Activated naive CD8-positive, alpha-beta T cell treated with anti-CD3 and anti-CD28 coated beads, Interleukin-2, amount 50 U/mL, for 16 hours (primary cell): ENCODE measurements at places on chromosomes 7 and 10.

DNA sequence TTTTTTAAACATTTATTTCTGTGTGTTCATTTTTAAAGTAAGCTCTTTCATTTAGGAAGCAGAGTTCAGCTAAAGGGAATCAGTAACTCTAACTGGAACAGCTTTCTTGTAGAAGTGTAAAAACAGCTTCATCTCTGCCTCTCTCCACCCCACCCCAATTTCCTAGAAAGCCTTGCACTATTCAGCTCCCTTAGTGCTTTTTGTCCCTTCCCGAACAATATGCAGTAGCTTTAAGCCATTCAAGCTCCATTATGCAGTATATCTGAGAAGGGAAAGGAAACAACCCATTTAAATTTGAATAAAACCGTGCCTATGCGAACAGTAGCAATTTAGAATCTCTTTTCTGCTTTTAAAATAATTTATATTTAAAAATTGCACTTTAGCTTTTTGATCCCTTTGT lies 134.5 kb downstream of the TRIL start:
- DNase-seq: no peak

DNA sequence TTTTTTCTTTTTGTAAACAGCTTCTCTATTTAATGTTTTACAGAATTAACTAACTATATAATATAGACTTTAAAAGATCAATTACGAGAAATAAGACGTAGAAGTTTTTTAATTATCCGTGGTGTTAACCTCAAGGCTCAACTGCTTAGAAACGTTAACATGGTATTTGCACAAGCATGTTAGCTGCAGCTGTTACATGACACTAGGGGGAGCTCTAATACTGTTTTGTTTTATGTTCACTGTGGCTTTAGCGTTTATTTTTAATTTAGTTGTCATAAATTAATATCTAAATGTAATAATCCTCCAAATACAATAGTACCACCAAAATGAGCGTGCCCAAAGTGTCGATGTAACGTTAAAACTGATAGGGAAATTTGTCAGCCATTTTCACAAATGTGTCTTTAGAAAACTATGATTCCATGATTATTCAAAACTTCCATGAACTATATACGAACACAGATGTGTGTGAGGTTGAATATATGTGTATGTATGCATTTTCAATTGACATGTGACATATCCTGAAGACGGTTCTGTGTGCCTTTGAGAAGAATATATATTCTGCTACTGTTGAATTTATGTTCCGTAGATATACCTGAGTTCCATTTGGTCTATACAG lies 828.8 kb upstream of the MBL2 start:
- no peak for DNase-seq

GRCh38 chr10:6535156-6535764 lies 44.8 kb downstream of the PRKCQ start:
- no peak for DNase-seq

GRCh38 chr10:29862923-29863614 lies 196.3 kb downstream of the JCAD start:
- no peak for DNase-seq

- no peak for DNase-seq
Measured at GRCh38 chr10:130499541-130499940, 363.4 kb downstream of the GLRX3 start.

- no peak for DNase-seq
Measured at GRCh38 chr10:34539533-34540315, 275.4 kb downstream of the PARD3 start.

DNA sequence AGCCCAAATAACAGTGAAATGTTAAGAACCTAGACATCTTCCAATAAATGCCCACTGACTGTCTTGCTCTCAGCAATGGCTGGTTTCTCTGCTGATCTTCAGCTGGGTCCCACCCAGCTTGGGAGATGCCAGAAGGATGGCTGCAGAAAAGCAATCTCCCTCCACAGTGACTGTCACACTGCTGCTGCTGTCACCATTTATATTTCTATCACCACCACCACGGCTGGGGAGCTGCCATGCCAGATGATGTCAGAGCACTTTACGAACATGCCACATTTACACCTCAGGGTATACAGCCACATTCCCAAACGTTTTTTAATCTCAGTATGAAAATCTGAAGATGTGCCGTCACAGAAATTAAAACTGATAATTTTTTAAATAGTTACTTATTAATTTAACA lies 29.8 kb upstream of the FRMD4A start:
- DNase-seq: no peak

DNA sequence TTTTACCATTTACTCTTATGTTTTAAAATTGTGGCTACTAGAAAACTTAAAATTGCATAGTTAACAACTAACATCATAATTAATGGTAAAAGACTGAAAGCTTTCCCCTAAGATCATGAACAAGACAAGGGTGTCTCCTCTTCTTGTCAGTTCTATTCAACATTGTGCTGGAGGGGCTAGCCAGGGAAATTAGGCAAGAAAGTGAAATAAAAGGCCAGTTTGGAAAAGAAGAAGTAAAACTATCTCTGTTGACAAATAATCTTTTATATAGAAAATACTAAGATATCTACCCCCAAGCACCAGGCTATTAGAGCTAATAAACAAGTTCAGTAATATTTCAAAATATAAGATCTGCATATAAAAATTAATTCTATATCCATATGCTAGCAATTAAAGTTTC lies 46.9 kb upstream of the MXI1 start:
- no peak for DNase-seq

DNA sequence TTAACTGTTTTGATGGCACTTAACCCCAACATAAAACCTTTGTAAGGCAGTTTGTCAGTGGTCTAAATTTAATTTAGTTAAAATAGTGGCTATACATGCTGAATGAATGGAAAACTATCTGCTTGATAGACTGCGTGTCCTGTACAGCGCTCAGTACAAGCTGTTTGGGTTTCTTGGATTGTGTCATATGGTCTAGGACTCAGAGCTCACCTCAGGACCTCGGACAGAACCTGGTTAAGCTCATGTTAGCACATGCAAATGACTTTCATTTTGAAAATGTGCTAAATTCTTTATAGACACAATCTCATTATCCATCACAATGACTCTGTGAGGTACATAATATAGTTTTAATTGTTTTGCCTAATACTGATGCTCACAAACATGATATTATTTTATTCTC lies 55.7 kb upstream of the RELN start:
- DNase-seq: no peak

DNA sequence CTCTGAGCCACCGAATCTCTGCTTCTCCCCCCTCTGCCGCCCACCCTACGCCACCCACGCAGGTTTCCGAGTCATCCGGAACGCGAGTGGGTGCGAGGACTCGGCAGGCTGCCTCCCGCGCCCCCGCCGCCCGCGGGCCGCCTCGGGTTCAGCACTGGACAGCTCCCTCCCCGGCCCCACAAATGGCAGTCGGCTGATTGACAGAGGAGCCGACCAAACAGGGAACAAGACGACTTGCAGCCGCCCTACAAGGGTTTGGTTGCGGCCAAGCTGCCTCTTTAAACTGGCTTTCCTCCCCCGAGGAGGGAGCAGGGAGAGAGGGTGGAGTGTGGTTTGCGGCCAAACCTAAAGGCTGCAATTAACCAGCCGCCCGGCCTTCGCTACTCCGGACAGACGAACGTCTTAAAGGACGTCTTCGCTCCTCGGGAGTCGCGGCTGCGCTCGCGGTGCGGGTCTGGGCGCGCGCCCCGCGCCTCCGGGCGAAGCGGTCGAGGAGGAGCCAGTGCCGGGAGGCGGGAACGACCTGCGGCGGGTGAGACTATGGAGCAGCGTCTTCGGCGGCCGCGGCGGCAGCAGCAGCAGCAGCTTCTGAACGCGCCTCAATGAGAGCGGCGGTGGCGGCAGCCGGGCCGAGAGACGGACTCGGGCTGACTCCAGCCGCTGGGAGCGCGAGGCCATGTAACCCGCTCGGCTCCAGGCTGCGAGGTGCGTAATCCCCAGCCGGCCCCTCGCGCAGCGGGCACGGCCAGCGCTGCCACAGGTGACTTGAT lies at the start of gene GPR158:
Gene GPR158 (plus strand): TSS at position 541 of the 770 bp plus-strand sequence. CDS start 420 bp downstream, outside the sequence.
- no peak for DNase-seq

GRCh38 chr7:133934977-133935330 lies 192.2 kb upstream of the LRGUK start:
- DNase-seq: no peak

- no peak for DNase-seq
Measured at GRCh38 chr7:7834761-7835160, 116.4 kb upstream of the RPA3 start.

- DNase-seq: no peak
Measured at GRCh38 chr10:132248455-132249225, 59.1 kb downstream of the STK32C start.

DNA sequence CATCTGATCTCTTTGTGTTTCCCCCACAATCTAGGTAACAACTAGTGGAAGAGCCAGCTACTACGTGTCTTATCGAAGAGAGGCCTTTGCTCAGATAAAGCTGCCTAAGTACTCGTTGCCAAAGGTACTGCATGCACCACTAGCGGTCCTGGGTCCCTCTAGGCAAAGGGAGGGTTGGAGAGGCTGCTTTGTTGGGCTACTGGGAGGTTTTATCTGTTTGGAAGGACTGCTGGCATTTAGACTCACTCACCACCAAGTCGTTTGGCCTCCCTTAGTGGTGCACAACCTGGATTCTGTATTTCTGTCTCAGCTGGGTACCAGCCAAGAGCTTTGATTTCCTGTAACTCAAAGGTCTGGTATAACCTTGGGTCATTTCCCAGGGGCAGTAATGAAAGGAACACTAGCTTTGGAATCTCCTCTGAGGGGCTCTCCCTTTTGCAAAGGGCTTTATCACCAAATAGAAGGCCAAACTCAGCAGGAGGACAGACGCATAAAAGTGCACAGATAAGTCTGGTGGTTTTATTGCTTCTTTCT lies 498.3 kb downstream of the SORCS3 start:
- DNase-seq: no peak

DNA sequence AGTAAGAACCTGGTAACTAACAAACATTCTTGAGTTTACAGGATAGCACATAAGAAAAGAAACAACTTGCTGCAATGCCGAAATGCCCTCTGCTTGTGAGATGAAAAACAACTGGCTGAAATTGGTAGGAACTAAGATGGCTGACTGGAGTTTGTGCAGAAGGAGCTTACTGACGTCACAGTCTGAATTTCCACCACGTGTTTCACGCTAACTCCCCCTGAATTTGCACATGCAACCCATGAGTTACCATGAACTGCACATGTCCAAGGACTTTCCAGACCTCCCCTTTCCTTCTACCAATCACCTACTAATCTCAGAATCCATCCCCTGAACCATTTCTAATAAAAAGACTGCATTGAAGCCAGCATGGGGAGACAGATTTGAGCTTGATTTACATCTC lies 86.3 kb upstream of the KCND2 start:
- DNase-seq: no peak

- no peak for DNase-seq
Measured at GRCh38 chr10:8758029-8758428, 703.5 kb downstream of the GATA3 start.

DNA sequence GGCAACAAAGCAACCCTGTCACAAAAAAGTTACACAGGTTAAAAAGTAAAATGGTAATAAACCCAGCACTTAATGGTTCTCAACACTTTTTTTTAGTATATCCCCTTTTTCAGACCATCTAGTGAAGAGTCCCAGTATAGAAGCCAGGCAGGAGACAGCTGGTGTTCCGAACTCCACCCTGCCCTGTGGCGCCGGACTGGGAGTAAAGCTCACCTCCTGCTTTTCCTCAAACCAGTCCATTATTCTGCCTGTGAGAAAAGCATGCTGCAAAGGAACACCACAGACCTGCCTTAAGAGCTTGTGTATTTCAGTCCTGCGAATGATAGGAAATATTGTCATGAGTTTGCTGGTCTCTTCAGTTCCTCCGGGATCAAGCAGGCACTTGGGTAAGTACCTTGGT lies 81.0 kb downstream of the EZH2 start:
- DNase-seq: no peak

GRCh38 chr10:42754155-42755027 lies 28.2 kb upstream of the BMS1 start:
- no peak for DNase-seq

DNA sequence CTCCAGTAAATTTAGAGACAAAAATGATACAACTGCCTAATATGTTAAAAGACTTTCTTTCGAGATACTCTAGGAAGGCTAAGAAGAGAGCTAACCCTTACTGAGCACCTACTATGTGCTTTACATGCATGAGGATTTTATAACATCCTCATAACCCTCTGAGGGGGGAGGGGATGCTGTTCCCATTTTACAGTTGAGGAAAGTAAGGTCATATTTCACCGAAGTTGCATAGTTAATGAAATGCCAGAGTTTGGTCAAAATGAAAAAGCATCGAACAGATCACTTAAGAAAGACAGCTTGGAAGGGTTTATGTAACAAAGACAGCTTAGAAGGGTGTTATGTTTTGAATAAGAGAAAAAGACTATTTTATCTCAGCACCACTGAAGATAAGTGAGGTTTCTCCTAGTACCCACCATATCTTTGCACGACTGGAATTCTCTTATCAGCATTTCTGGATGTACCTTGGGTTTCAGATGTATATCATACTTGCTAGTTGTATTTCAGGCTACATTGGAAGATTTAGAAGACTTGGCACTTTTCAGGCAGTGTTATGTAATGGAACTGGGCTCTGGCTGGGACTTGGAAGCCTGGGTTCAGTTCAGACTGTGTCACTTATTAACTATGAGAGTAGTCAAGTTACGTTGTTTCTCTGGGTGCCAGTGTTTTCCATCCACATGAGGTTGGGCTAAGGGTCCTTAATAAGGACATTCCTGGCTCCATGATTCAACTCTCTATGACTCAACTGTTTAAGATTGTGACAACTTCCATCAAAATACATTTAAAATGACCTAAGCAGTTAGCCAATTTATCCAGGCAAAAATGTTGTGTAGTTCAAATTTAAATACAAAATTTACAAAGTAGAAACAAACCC lies 6.0 kb downstream of the RHOBTB1 start:
- DNase-seq: no peak

DNA sequence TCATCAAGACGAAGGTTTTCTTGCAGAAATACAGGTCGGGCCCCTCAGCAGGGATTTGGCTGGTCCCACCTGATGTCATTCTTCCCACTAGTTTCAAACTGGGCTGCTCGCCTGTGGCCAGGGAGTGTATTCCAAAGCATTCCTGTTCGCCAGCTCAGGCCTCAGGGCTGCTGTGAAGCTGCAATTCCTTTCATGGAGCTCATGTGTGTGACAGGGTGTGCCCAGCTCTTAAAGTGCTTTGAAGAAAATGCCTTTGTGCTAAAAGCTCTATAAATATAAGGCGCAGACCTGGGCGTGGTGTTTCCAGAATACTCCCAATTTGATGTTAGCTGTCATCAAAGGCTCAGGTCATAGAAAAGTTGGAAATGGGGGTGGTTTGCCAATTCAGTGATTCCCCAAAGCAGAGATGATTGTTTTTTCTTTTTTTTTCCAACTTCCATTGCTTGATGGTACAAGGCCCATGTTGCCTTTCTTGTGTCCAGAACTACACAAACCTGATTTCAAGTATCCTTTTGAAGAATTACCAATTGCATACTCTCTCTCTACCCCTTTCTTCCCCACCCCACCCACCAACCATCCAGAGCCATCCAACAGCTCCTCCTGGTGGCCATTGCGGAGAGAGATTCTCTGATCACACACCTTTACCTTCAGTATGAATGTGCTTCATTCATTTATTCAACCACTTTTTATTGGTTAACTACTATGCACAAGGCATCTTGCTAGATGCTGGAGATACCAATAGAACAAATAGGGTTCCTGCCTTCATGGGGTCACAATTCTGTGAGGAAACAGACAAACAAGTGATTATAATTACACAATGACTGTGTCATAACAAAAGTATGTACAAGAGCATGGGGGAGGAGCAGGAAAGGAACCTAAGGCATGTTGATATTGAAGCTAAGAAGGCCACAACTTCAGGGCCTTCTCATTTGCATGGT lies 297.3 kb upstream of the LYZL1 start:
- DNase-seq: no peak

GRCh38 chr10:71837098-71837827 lies 13.8 kb downstream of the PSAP start:
- DNase-seq: no peak

- DNase-seq: no peak
Measured at GRCh38 chr7:1768832-1769231, 98.8 kb downstream of the ELFN1 start.
